Uterus (tissue), 4 donors: ENCODE measurements at places on chromosomes 2 and 18.
A peak's percentile ranks its signal among the peaks of the same experiment; 100 is the strongest.

DNA sequence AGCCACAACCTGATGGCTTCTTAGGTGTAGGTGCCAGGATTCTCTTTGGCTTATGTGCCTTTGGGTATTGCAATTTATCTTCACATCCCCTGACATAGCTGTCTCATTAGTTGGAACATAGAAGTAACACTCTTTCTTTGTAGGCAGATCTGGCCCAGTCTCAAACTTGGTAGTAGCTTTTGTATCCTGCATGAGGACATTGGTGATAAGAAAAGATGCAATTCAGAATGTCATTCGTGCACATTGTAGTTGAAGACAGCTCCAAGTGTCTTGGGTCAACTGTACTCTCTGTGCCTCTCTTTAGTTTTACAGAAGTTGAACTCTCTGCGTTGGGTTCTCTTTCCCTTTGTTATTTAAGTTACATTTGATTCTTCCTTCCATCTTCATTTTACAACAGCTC is 69.6 kb upstream of the BCL11A start:
- no peak for DNase-seq

- no peak for DNase-seq
Observed at GRCh38 chr2:27736890-27737204, 34.7 kb upstream of the MRPL33 start.

GRCh38 chr2:961786-962185 is 11.1 kb downstream of the SNTG2 start:
- DNase-seq: no peak

DNA sequence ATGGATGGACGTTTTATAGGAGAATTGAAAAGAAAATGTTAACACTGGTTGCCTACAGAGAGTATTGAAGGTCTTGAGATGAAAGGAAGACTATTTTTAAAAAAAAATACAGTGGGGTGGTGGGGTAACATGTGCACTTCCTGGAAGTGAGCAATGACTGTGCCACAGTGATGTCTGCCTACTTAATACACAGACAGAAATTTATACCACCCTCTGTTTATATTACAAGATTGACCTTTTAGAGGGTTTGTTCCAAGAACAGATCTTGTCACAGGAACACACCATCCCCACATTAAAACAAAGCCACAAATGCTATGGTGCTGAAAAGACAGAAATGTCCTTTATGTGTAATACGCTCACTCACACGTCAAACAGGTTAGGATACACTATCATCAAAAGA is 87.6 kb downstream of the THADA start:
- no peak for DNase-seq

DNA sequence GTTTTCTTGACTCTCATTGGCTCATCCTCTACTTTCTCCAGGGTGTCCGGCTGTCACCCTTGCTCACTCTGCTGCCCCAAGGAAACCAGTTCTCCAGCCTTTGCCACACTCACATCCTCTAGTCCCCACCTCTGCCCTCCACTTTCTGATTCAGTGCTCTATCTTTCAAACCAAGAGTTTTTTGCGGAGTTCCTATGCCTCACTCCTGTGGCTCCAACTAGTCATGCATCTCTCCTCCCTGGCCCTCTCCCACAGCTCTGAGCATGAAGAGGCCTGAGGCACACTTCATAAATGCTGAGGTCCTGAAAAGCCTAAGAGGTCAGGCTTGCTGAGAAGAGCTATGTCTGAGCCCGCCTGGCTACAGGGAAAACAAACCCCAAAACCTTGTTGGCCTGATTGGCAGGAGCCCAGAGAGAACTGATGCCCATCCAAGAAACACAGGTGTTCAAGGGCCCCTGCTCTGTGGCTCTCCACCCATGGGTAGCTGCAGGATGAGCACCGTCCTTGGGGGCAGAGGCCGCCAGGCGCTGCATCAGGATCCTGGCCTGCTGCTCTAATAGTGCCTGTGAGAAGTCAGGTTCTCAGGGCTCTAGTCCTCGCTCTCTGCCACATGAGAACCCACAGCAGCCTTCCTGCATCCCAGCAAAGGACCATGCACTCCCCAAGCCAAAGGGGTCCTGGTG is 42.1 kb downstream of the HS1BP3 start:
- DNase-seq: no peak

GRCh38 chr2:8452979-8453903 is 228.6 kb upstream of the ID2 start:
- DNase-seq: no peak

DNA sequence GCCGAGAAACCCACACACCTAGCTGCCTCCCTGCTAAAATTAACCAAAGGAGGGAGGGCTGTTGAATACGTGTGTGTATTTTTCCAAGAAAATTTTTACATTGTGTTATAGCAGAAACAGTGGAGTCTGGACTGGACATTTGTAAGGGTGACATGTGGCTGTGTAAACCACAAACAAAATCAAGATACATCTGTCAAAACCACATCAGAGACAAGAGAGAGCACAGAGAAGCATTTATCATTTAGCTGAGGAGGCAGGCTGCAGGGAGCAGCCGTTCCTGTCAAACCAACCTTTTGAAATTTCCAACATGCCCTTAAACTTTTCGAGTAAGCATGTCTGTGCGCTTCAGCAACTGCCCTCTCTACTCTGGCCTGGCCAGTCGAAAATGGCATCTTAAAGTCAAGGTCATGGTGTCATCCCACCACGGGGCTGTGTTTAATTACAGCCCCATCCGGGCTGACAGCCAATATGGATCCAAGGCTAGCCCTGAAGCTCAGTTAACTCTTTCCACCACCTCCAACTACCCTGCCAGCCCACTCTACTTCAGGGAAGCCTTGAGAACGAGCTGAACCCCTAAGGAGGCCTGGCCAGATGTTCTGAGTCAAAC is 8.4 kb downstream of the BCL11A start:
- DNase-seq: no peak

DNA sequence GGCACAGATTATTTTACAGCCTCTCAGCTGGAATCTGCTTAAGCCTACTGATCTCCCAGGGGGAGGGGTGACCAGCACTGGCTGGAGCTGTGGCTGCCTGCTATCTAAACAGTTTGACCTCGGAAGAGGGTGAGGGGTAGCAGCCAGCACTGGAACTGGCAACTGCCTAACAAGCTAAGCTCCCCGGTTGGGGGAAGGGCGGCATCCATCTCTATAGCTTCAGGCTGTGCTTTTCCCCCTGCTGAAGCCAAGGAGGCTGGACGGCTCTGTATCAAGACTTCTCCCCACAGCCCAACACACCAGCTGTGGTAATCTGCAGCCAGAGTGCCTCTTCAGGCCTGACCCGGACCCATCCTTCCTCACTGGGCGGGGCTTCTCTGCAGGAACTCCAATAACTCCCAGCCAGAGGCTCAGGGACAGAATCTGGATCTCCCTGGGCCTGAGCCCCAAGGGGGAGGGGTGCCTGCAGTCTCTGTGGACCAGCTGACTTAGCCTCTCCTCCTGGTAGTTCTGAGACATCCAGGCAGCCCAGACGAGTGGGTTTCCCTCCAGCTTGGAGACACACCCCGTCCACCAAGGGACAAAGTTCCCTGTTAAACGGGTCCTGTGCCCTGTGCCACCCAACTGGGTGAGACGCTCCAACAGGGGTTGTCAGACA is 560.2 kb downstream of the LRP1B start:
- no peak for DNase-seq

DNA sequence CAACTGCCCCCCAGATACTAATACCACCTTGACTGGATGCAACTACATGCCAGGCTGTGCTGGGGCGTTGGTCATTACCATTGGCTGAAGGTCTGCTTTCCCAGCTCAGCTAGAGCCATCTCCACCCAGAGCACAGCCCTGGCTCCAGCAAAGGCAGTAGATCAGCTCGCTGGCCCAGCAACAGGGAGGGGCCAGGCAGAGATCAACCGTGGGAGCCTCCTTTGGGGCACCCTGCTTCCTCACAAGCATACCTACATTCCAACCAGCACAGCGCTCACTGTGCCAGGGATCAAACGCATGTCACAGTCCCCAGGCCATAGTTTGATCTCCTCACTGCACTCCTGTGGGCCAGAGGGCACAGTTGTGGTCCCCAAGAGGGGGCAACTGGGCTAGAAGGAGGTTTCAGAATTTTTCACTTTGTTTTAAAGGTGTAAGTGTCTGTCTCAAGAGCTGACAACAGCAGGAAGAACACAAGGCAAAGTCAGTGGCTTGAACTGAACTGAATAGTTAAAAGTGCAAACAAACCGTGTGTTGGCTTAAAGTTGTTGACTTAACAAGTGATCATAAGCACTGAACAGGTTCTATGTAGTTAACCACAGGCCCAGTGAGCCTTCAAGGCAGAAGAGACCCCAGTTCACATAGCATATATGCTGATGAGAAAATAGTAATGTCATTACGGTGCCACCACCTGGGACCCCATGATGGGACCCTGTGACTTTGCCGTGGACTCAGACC is 70.1 kb upstream of the BZW1 start:
- DNase-seq: no peak

DNA sequence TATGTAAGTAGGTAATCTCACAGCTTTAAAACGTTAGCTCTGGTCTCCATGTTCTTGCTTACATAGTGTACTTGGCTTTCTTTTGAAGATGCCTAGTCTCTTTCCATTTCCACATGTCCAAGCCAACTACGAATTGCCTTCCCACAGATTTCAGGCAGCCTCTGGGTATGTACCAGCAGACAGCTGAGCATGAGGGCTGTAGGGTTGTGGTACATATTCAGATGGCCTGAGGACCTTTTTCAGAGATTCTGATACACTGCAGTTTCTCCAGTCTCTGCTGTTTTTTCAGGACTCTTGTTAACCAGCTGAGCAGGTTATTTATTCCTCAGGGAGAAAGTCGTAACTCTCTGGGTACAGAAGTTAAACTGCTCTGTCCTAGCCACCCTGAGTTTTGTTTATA is 3.1 kb upstream of the KCNJ13 start:
- no peak for DNase-seq

GRCh38 chr2:208820014-208820688 is 413.6 kb downstream of the PTH2R start:
- no peak for DNase-seq

DNA sequence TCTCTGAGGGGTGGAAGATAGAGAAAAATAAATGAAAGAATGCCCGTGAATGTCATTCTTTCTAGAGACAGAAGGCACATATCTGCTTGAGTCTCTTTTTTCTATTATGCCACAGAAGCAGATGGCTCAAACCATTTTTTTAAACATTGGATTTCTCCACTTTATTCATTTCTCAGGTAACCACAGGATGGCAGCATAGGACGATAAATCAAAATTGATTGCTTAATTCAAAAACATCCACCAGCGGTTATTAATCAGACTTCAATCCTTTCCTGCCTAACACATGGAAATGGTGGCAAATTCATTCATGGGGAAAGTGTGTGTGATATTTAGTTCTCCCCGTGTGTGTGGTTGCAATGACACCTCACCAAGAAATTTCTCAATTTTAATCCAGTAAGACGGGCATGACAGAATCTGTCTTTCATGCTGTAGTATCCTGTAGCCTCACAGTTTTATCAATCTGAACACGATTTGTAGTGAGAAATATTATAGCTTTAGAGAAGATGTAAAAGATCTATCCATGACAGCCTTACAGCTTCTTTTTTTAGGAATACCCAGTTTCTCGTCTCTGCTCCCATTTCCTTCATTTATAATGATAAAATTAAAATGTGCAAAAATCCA is 72.2 kb downstream of the DSC3 start:
- no peak for DNase-seq

- DNase-seq: no peak
Observed at GRCh38 chr2:145644820-145645302, 1124.9 kb upstream of the ZEB2 start.

DNA sequence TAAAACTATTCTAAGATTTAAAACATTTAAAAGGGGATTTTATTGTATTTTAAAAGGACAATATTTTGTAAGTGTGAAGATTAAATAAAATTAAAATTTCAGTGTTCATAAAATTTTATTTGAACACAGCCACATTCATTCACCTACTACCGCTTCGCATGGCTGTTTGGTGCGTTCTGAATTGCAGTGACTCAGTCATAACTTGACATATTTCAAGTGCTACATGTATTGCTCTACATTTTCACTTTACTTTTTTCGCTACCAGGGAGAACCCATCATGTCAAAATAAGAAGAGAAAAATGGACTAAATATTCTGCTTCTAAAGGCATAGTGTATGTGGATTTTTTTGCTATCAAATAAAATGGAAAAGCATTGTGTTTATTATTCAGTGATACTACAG is 8.7 kb downstream of the PTH2R start:
- no peak for DNase-seq

GRCh38 chr18:39496986-39497385 is 1931.4 kb upstream of the CELF4 start:
- DNase-seq: no peak

GRCh38 chr2:48541666-48542389 is 11.9 kb downstream of the STON1 start:
- DNase-seq: no peak

DNA sequence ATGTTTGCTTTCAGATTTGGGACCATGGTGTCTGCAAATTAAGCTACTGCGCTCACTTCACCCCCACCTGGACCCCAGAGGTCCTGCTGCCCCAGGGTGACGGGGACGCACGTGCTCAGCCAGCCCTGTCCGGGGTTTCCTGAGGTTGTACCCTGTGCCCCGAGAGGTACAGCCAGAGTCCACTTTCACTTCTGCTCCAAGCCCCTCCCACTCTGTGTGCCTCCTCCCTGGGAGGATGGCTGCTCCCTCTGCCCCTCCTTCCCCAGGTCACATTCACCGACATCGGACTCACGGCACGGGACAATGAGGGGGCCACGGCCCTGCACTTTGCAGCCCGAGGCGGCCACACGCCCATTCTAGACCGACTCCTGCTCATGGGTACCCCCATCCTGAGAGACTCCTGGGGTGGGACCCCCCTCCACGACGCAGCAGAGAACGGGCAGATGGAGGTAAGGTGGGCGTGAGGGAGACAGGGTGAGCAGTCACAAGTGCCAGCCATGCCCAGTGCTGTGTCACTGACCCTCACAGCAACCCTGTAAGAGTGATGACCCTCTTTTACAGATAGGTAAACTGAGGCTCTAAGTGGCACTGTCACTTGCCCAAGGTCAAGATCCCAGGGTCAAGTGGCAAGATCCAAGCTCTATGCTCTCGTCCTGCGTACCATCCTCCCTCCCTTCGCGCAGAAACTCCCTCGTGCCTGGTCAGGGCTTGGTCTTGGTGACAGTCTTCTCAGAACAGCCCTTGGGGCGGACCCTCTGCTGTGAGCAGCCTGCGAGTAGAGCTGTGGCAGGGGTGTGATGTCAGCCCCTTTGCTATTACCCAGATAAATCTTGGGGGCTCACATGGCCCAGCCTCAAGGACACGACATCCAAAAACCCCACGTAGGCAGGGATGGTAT is 7.6 kb downstream of the ESPNL start:
- peak; percentile 11 for DNase-seq

DNA sequence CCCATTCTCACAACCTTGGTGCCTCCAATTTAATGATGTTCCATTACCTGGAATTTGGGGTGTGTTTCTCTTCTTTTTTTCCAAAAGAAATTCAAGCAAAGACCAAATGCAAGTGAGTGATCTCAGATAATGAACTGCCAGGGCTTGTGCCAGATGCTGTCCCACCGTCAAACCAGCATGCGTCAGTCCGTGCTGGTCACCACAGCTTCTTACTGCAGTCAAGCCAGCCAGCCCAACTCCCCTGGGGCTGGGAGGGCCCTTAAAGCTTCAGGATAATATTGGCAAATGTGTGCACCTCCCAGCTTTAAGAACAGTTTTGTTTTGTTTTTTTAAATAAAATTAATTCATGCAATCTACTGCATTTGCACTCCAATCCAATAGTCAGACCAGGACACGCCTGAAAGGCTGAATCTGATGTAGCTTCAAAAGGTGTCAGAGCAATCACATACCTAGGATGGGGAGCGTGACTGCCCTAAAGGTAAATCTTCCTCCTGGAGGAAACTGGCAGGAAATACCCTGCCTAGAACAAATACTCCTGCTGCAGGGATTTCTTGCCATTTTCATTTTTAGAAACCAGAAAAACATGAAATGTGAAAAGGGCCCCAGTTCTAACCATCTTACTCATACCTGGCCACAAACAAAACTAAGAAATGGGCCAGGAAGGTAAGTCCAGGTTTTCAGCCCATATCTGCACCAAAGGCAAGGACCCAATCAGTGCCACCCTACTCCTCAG is 26.8 kb upstream of the SP3 start:
- peak; percentile 46 for DNase-seq
